Activated T-cell treated with anti-CD3 and anti-CD28 coated beads for 48 hours (primary cell): ENCODE measurements at places on chromosomes 3 and 15.
A peak's percentile ranks its signal among the peaks of the same experiment; 100 is the strongest.

DNA sequence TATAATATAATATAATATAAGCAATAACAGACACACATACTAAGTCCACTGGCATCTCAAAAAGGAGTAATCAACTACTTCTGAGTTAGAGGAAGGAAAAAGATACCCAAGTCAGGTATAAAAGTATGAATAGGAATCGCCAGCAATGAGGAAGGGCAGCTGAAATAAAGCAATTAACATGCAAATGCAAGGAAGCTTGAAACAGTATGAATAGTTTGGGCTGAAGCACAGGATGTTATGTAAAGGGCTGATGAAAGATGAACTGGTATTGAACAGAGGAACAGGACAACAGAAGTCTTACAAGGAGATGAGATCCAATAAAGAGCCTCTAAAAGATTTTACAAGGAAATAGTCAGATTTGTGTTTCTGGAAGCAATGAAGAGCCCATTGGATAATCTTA is 7.1 kb downstream of the COPS2 start:
- no peak for DNase-seq

- no peak for DNase-seq
Measured at GRCh38 chr15:66296186-66296585, 2.8 kb downstream of the DIS3L start.

- DNase-seq: no peak
Measured at GRCh38 chr3:24588629-24589512, 94.2 kb upstream of the THRB start.

- no peak for DNase-seq
Measured at GRCh38 chr15:35206060-35206675, 121.1 kb upstream of the NANOGP8 start.

- no peak for DNase-seq
Measured at GRCh38 chr3:99351122-99351521, 287.3 kb upstream of the COL8A1 start.

DNA sequence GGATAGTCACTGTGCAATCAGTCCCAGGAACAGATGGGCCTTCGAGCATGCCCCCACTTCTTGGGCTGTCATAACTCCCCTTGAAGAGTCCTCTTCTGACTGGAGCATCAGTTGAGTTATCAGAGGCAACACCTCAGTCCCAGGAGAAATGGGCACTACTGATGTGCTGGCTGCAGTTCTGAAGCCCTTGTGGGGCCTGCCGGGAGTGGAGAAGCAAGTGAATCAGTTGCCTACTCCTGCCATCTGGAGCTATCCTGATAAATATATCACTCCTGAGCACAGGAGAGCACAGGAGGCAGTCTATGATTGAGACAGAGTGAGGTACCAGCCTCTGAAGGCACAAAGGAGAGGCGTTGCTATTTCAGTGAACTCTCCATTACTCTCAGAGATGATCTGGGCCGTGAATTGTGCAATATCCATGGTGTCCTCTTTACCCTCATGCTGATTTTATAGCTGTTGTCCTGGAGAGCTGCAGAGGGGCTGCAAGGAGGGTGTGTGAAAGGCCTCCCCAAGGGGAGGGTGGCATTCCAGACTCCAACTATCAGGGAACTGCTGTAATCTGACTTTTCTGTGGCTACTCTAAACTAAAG is 344.2 kb upstream of the ROPN1 start:
- DNase-seq: no peak

GRCh38 chr3:153069598-153070510 is 92.2 kb upstream of the RAP2B start:
- no peak for DNase-seq

- DNase-seq: no peak
Measured at GRCh38 chr3:126604691-126605090, 46.0 kb upstream of the C3orf22 start.

DNA sequence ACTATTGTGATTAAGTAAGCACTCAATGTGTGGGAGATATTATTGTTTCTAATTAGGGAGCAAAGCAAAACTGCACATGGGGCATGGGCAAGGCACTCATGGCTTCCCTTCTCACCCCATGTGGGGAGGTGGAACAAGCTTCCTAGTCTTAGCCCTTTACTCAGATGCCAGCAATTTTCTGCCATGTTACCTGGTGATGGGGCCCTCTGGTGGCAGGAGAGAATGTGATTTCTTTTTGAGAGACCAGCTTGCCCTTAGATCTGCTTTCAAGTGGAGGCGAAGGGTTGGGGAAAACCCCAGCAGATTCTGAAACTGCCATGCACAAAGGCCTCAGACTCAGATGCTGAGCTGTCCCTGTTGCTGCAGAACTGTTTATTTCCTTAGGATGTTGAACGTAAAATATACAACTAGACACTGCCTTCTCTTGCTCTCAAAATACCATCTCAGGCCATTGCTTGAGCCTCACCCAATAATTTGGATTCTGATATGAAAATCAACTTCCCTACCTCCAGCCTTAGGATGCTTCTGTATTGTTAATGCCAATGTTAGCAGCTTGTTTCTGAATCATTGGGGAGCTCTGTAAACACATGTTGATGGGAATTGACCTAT is 130.2 kb upstream of the TPRG1 start:
- peak; percentile 60 for DNase-seq

GRCh38 chr3:23202203-23202920 is 765 bp upstream of the UBE2E2 start:
- DNase-seq: no peak

- no peak for DNase-seq
Measured at GRCh38 chr15:72063186-72063585, 54.8 kb downstream of the MYO9A start.

DNA sequence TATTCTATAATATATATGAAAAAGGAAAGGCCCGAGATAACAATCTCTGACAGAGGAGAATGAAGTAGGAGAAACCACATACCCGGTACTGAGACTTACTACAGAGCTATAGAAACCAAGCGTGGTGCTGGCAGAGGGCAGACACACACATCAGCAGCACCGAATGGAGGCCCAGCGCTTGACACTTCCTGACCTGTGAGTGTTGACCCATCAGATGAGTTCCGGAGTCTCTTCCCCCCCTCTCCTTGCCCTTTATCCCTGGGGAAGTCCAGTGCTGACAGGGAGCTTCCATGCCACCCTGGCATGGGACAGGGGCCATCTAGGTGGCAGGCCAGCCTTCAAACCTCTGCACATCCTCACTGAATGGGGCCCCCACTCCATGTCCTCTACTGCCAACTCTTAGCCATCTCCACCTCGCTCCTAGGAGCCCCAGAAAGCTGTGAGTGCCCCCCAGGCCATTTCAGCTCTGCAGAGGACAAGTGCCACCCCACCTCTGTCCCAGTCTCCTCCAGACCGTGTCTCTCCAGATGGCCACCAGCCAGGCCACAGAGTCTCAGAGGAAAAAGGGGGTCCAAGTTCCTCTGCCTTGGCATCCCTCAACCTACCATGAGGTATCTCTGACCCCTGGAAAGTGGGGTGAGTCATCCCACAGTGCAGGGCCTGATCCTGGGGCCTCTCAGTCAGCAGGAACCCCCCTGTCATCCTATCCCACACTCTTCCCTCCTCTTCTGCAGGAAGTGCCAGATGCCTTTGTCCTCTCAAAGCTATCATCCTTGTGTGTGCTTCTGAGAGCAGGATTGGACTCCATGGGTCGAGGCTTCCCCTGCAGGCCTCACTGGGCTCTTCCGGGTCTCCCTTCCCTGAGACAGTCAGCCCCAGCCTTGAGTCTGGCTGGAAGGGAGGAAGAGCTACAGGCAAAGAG is 116.5 kb upstream of the ALDH1A3 start:
- DNase-seq: no peak

DNA sequence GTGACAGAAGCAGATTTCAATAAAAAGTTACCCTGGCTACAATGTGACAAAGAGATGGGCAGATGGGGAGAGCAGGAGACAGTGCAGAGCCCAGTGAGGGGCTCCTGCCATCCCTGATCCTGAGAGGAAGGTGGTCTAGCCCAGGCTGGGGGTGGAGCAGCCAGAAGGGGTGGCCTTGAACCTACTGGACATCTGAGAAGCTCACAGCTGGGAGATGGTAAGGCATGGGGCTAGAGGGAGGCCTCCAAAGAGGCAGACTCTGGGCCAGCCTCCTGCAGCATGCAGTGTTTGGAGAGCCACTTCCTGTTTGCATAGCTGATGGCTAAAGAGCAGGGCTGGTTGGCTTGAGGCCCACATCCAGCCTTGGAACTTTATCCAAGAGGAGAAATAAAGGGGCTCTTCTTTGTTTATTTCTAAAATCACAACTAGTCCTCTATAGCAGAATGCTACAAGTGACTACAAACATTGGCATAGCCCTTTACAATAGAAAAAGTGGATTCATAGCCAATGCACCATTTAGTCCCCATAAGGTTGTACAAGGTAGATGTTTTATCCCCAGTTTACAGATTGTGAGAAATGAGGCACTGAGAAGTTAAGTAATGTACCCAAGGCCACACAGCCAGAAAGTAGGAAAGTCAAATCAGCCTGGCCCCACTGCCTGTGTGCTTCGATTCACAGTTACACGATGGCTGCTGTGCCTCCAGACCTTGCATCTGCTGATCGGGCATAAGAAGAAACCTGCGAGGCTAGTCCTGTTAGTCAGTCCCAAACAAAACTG is 4.6 kb downstream of the EFCC1 start:
- no peak for DNase-seq

DNA sequence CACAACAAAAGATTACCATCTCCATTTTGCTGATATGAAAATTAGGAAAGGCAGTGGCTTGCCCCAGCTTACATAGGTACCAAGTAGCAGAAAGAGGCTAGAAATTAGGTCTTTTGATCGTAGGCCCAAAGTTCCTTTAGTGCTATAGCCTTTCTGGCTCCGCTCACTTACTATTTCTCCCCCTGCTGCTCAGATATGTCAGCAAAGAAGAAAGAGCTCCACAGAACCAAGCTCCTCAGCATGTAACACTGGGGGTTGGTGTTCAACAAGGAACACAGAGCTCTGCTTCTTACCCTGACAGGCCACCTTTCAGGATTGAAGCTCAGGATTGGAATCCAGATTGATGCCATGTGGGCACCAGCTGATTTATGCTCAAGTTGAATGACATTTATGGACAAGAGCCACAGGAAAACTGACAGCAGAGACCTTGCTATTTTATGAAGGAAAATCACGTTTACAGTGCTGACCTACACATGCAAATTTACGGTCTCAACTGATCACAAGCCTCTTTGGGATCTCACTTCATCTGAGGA is 6.1 kb upstream of the IL12A start:
- no peak for DNase-seq

DNA sequence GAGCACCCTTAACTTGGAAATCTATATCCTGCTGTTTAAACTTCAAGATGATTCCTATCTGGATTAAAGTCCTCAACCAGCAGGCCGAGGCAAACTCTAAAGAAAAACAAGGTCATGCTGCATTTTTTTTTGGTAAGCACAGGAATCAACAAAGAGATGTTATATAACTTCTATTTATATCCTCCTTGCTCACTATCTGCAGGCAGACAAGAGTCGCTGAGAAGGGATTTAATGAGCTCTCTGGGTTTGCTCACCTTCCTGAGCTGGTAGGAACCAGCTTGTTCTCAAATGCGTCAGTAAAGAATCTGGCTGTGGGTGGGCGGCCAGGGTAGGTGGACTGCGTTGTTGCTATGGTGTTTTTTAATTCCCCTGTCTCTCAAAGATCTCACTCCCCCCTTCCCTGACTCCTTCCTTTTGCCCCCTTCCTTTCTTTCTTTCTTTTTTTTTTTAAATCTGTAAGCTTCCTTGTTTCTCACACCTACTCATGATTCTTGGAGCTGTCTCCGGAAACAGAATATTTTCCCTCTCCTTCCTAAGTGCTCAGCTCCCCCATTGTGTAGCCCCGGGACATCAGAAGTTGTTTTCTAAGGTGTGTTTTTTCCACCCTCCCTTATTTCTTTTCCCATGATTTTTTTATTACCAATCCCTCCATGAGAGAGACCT is 228.8 kb upstream of the BHLHE40 start:
- DNase-seq: no peak

- no peak for DNase-seq
Measured at GRCh38 chr3:13264468-13264795, 155.7 kb downstream of the NUP210 start.

GRCh38 chr15:53962646-53963561 is 15.3 kb upstream of the UNC13C start:
- DNase-seq: no peak

GRCh38 chr3:15703346-15703745 is 94.4 kb downstream of the ANKRD28 start:
- no peak for DNase-seq

GRCh38 chr3:136678981-136679380 is 73.2 kb downstream of the STAG1 start:
- no peak for DNase-seq

DNA sequence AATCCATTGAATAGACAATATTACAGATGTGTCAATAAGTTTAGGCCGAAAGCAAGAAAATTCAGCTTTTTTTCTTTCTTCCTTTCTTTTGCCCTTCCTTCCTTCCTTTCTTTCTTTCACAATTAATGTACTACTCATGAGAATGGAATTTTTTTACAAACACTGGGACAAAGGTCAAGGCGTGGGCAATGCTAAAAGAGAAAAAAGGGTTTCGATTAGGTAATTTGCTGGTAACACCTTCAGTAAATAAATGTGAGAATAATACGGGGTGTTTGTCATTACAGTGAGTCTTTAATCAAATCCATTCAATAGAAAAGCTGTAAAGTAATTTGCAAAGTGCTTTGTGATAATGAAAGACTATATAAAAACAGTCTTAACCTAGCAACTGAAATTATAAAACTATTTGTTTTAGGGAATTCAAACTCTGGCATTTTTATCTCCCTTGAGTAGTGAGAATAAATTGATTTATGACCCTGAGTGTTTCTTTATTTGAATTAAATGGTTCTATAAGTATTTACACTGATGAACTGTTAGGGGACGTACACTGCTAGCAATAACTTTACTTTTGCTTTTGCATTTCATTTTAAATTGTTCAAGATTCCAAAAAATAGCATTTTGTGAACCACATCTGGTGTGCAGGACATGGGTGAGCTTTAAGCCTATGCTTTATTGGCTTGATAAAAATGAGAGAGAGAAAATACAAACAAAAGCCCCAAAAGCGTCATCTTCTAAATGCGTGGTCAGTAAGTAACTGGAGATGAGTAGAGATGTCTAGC is 104.2 kb upstream of the THRB start:
- DNase-seq: no peak

GRCh38 chr3:18393906-18394305 is 31.2 kb downstream of the SATB1 start:
- no peak for DNase-seq

GRCh38 chr3:55597641-55598040 is 110.5 kb upstream of the WNT5A start:
- no peak for DNase-seq

DNA sequence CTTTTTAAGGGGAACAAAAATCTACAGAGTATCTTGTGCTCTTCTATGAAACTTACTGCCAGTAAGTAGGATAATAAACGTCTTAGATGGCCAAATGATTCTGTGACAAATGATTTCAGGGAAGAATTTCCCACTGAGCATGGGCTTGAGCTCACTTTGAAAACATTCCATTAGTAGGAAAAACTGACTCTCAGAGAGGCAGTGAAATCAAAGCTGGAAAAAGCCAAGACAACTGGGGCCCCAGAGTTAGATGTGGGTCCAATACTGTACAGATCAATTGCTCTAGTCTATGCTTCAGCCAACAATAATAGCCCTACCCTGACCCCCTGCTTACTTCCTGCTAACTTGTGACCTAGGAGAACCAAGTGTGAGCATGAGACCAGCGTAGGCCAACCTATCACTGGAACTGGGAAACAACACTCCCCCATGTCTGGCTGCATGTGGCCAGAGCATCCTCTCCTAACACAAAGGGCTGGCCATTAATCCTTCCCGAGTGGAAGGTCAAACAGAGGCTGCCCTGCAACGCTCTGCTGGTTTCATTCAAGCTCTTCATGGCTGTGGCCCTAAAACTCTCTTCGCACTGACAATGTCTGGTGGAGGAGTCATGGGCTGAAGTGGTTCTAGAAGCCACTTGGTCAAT is 68.8 kb downstream of the FOXB1 start:
- no peak for DNase-seq

- DNase-seq: no peak
Measured at GRCh38 chr3:15630646-15631350, 29.3 kb downstream of the BTD start.
